ENCODE measurements at places on chromosomes 5 and 9. TPM values are rescaled to one million over a fixed set of nuclear protein-coding genes. Genes with fewer than 3 reads are reported as not detected.

GRCh38 chr5:14142202-14142826, 828 bp upstream of the TRIO start:
- DNase-seq: no peak

Gene GARIN3
- not detected for total RNA-seq

DNA sequence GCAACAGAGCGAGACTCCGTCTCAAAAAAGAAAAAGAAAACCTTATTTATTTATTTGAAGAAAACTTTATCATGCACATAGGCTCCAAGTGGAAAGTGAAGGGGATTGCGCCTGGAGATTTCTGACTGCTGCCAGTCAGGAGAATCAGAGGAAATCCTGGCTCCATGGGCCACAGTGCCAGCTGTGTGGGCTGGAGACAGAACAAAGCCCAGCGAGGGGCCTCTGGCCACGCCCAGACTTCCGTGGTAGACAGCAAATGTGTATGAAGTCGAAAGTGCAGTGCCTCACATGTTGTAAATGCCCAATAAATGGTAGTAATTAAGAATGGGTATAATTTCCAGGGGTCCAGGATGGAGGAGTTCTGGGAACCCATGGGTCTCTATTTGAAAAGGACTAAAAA, 75.8 kb upstream of the WWC1 start:
- no peak for DNase-seq

GRCh38 chr5:139763930-139764791, 31.4 kb upstream of the PSD2 start:
- no peak for DNase-seq

Data from heart right ventricle (tissue), 16 donors.